Occipital lobe (tissue), 3 donors: ENCODE measurements at places on chromosomes 13 and 19. TPM values are rescaled to one million over a fixed set of nuclear protein-coding genes. Genes with fewer than 3 reads are reported as not detected.

Gene ATP4B
- not detected for total RNA-seq

Gene IGSF23
- not detected for total RNA-seq

Gene RAB11B
- 76.9 TPM for total RNA-seq

DNA sequence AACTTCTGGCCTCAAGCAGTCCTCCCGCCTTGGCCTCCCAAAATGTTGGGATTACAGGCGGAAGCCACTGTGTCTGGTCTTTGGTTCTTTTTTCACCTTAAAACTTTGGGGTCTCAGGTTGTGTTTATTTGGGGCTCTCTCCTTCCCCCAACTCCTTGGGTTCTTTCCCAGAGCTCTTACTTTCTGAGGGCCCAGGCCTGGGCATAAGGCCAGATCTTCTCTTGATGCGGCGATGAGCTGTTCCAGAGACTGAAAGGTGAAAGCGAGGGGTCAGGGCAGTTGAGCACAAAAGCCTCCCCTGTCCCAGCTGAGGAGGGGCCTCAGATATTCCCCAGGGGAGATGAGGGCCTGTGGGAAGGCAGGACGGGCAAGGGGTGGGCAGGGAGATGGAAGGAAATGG, 7.1 kb downstream of the POLR1G start:
- no peak for DNase-seq

DNA sequence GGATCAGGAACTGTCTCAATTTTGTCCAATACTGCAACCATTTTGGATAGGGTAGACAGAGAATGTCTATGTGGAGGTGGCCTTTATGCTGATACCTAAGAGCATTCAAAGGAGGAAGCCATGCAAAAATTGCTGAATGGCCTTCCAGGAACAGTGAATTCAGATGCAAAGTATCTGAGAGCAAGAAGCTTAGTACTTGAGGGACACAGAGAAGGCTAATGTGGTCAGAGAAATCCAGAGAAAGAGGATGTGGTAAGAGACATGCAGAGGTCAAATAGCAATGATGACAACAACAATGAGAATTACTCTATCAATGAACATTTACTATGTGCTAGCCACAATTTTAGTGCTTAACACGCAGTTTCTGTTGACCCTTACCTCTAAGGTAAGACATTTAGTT, 785.6 kb upstream of the KLHL1 start:
- DNase-seq, result no peak

GRCh38 chr13:108020027-108020426, 195.3 kb downstream of the LIG4 start:
- no peak for DNase-seq

DNA sequence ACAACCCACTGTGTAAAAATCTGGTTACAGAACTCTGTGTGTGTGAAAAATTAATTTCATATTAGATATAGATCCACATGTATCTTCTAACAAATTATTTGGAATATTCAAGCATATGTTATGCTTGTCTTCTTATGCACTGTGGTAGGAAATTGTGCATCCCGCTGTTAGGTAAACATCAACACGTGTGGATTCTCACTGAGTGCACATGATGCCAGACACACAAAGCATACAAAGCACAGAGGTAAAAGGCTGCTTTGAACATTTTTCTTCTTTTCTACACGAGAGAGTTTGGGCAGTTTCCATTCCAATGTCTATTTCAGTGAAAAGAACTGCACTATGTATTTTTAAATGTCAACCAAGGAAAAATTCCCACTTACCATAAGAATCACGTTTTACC, 354.9 kb downstream of the PCDH9 start:
- no peak for DNase-seq

GRCh38 chr13:85321734-85322133, 477.5 kb downstream of the SLITRK6 start:
- no peak for DNase-seq
